ENCODE measurements at places on chromosomes 5 and 9.

- DNase-seq, result no peak
These were observed 45.6 kb downstream of the APTX start for GRCh38 chr9:32955655-32956478.

DNA sequence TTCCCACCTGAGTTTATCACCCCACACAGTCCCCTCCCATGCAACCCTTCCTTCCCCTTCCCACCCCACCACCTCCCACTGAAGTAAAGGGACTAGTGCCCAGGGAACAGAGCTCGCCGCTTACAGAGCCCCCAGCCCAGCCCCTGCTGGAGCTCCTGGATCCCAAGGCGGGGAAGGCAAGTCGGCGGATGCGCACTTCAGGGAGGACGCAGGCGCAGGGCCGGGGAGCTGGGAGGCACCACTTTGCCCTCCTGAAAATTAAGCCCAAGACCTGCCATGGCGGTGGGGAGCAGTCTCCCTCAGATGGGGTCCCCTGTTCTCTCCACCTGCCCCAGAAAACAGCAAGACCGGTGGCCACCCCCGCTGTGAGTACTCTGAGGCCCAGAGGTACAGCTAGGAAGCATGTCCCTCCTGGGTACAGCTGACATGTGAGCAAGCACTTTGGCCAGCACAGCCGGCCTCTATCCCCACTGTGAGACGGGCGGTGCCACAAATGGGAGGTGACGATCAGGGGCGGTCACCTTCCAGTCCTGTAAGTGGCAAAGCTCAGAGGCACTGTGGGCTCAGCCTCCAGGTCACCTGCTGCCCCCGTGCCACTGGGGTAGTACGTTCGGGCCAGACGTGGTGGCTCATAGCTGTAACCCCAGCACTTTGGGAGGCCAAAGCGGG lies 45.9 kb downstream of the COL23A1 start:
- DNase-seq, result no peak

DNA sequence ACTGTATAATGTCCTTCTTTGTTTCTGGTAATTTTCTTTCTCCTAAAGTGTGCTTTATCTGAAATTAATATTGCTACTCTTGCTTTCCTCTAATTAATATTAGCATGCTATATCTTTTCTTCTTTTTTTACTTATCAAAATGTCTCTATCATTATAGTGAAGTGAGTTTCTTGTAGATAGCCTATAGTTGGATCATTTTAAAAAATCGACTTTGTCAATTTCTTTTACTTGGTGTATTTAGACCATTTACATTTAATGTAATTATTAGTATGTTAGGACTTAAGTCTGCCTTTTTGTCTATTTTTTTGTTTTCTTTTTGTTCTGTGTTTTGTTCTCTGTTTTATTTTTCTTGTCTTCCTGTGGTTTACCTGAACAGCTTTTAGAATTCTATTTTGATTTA lies 35.4 kb upstream of the RNF130 start:
- no peak for DNase-seq

GRCh38 chr5:6837519-6838110 lies 124.4 kb downstream of the TENT4A start:
- no peak for DNase-seq

- no peak for DNase-seq
These were observed 3.2 kb downstream of the WHRN start for GRCh38 chr9:114501796-114502682.

DNA sequence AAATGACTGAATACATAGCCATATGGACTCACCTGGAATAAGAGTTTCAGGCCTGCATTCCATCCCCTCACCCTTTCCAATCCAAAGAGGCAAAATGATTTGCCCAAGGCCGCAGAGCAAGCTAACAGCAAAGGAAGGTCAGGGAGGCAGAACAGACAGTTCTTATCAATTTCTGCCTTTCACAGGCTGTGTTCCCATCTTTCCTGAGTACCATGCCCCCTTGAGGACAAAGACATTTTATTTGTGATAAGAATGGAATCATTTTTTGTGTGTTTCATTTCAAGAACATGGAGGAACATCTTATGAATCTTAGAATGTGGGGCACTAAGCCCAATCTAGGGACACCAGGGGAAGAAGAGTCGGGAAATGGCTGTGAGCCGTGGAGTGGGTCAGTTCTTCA lies 13.9 kb downstream of the LHFPL2 start:
- DNase-seq, result no peak

DNA sequence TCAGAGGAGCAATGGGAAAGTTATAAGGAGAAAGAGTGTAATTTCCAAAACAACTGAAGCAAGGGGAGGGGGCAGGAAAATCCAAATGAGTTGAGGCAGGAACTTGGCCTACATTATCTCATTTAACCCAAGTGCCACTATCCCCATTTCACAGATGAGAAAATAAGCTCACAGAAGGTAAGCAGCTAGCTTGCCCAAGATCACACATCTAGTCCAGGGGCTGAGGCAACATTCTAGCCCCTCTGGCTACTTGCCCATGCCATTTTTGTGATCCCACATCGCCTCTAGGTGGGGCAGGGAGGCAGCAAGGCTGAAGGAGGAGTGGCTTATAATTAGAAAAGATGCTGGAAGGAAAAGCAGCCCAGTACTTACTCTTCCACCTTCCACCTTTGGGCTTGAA lies 2.6 kb upstream of the PSIP1 start:
- no peak for DNase-seq

- no peak for DNase-seq
These were observed 384 bp upstream of the MRPS2 start for GRCh38 chr9:135500071-135500524.

GRCh38 chr5:54703565-54704255 lies 186.2 kb downstream of the SNX18 start:
- no peak for DNase-seq

- DNase-seq, result no peak
These were observed 13.6 kb downstream of the UBE2D2 start for GRCh38 chr5:139574641-139575312.

DNA sequence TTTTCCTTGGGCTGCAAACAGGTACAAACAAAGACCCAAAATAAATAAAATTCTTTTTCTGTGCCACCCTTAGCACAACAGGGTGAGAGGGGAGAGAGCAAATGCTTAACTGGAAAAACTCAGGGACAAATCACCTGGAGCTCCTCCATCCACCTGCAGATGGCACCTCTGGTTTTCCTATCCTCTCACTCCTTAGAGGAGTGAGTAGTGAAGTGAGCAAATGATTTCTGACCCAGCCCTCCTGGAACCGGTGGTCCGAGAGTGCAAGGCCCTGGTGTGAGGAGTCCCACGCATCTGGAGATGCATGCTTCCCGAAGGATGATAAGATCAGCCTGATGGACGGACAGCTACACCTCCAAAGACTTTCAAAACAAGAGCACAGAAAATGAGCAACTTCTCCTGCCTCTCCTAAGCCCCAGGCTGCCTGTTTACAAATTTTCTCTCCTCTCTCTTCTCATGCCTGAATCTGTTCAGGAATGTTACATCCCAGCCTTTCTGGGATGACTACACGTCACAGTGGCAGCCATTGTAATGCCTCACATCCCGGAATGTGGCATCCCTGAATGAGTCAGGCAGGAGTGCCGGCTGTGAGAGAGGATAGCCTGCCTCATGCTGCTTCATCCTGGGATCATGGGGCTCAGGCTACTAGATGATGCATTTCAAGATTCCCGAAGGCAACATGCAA lies 86.4 kb downstream of the ADRB2 start:
- no peak for DNase-seq

DNA sequence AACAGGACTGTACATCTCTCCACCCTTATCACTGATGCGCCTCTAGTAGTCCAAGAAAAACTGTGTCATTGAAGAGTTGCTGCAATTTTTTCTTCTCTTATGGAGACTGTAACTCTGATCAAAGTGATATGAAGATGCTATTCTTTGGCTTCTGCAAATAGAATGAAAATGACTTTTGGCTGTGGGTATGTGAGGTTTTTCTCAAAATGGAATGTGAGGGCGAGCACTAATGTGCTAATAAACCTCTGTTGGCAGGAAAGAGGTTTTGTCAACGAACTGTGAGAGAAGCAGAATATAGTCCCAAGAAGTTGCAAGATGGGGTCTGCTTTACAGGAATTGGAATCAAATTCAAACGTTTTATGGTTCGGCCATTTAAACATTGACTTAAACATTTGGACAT lies 252.0 kb upstream of the GAS1 start:
- no peak for DNase-seq

- DNase-seq, result no peak
These were observed 76.3 kb upstream of the PTGER4 start for GRCh38 chr5:40603378-40603777.

GRCh38 chr5:172455511-172456061 lies 1.3 kb upstream of the SH3PXD2B start:
- no peak for DNase-seq

- DNase-seq, result no peak
These were observed 10.9 kb downstream of the HABP4 start for GRCh38 chr9:96460882-96461281.

- DNase-seq, result no peak
These were observed 13.1 kb upstream of the IFNA5 start for GRCh38 chr9:21317956-21318923.

DNA sequence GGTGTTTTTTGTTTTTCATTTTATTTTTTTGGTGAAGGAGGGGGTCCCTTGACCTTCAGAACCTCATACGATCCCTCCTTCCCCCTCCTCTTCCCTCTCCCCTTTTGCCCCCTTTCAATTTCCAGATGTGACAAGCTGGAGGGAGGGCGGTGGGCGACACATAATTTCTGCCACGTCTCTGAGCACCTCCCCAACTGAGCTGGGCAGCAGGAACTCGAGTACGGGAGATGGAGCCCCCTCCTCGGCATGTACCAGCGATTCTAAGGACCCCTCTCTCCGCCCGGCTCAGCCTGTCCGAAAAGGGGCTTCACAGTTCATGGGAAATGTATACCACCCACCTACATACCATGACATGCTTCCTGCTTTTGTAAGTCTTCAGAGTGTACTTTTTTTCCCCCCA lies 52.4 kb downstream of the PRRC2B start:
- no peak for DNase-seq

GRCh38 chr9:107447834-107448233 lies 41.7 kb downstream of the KLF4 start:
- no peak for DNase-seq

- no peak for DNase-seq
These were observed 409.8 kb downstream of the NTRK2 start for GRCh38 chr9:85079349-85079748.

DNA sequence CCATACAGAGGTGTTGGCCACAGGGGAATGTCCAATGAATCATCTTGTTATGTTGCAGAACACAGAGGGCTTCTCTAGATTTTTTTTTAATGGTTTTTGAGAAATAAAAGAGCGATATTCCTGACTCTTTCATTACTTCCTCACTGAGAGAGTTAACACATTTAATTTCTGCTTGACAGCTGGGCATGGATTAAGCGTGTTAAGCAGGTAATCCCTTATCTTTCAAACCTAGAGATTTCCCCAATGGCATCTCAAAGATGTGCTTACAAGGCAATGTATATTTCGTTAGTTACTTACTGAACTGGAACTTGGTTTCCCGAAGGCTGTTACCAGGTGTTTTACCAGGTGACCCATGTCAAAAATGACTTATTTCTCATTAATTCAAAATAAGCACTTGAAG lies 21.8 kb upstream of the ADCY2 start:
- no peak for DNase-seq

GRCh38 chr9:136531186-136531903 lies 14.5 kb downstream of the NOTCH1 start:
- DNase-seq, result no peak

- no peak for DNase-seq
These were observed 1.3 kb upstream of the RNU6ATAC start for GRCh38 chr9:134165357-134166315.

DNA sequence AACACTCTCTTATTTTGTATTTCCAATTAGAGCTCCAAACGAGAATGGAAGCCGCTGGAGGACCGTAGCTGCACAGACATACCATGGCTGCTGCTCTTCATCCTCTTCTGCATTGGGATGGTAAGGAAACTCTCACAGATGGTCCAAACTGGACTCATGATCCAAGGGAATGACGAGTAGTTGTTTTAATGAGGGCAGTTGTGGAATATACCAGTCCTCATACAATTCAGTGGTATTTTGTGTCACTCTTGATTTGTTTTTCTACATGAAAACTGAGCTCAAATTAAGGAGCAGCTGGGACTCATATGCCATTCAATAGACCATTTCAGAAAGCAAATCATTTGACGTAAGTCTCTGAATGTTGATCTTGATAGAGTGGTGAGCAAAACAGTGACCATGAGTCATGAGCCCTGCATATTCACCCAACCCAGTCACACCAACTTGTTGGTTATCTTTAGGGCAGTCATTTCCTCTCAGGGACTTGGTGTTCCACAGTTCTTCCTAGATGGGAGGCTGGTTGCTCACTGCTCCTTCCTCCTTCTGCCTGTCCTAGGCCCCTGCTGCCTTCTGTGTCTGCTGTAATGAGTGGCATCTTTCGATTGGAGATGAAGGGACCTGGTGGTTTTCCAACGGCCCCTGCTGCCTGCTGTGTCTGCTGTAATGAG lies 54.9 kb downstream of the SLC44A1 start:
- no peak for DNase-seq

GRCh38 chr9:93137362-93137761 lies 3.3 kb upstream of the NINJ1 start:
- DNase-seq, result no peak

- no peak for DNase-seq
These were observed 4.9 kb upstream of the FOXE1 start for GRCh38 chr9:97848215-97848479.

DNA sequence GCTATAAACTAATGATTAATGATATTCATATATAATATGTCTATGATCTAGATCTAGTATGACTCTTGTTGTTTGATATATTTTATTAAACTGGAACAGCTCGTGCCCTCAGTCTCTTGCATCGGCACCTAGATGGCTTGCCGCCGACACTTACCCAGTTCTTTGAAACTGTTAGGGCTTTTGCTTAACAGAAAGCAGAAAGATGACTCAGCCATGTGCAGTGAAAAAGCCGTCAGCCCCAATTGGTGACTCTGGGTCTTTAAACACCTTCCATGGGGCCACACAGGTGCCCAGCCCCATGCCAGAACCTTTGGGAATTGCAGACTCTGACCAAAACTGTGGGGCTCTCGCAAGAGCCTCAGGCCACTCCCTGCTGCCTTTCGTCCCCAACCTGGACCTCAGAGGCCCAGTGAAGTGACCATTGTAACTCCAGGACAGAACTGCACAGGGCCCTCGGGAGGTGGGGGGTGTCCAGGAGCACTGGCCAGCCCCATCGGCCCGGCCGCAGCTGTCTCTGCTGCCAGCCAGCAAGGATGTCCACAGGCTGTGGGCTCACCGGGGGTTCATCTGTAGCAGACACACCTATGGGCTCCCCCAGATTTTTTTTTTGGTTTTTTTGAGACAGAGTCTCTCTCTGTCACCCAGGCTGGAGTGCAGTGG lies 7.8 kb downstream of the LCN10 start:
- DNase-seq, result no peak

- no peak for DNase-seq
These were observed 95.8 kb upstream of the RETREG1 start for GRCh38 chr5:16712620-16713019.

GRCh38 chr5:110590187-110590586 lies 136.3 kb downstream of the TMEM232 start:
- no peak for DNase-seq

DNA sequence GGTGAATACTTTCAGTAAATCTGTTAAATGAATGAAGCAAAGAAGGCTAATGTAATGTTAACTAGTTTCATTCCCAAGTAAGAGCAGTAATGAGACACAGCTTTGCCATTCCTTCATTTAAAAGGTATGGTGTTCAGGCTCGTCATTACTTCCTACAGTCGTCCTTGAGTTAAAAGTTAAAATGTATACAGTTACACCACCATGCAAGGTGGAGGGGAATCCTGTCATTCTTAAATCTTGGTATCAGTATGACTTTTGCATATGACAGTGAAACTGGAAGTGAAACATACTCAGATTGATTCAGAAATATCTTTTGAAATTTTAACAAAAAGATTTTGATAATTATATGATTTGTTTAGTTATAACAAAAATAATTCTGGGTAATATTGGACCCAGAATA lies 25.9 kb downstream of the MTRR start:
- DNase-seq, result no peak
